DMS79 treated with DMSO at 0.1 percent for 48 hours (cell line): ENCODE measurements at places on chromosomes 6 and 20.
A peak's percentile ranks its signal among the peaks of the same experiment; 100 is the strongest.

- no peak for DNase-seq
These were observed 19.4 kb upstream of the RCAN2 start for GRCh38 chr6:46510651-46511050.

- DNase-seq = no peak
These were observed 24.4 kb upstream of the FKBP1A start for GRCh38 chr20:1417273-1417672.

- no peak for DNase-seq
These were observed 90.7 kb upstream of the CCDC28A start for GRCh38 chr6:138682704-138683527.

GRCh38 chr6:125046107-125046925 is 84.1 kb downstream of the RNF217 start:
- no peak for DNase-seq

- DNase-seq = no peak
These were observed 50.9 kb downstream of the KCNS1 start for GRCh38 chr20:45049904-45050471.

- peak; percentile 9 for DNase-seq
These were observed 838 bp downstream of the AHCY start for GRCh38 chr20:34302312-34302722.

DNA sequence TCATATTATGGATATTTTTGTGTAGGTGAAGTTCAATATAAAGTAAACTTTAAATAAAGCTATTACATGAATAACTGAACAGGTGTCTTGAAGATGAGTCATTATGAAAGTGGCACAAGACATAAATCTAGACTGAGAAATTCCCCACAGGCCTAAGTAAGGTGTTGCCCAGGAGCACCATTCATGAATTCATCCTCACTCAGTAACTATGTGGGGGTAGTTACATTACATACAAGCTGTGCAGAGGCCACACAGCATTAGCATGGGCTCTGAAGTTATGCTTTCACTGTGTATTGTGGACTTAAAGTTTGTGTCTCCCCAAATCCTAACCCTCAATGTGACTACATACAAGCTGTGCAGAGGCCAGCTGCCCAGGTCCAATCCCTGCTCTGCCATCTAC is 65.9 kb downstream of the BCAS1 start:
- no peak for DNase-seq

- no peak for DNase-seq
These were observed 456.5 kb downstream of the EPHA7 start for GRCh38 chr6:92962846-92963245.

DNA sequence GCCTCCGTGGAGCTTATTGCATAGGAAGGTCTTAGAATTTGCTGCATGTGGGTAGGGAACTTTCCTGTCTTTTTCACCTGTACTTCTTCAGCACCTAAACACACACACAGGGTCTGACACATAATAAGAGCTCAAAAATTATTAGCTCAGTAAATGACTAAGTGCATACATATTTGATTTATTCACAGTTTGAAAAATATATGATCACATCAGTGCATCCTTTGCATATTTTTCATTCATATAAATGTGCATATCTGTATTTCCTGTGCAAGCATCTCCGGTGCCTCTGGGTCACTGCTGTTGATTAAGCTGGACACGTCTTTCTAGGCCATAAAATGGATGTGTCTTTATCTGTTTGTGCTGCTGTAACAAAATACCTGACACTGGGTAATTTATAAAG is 234.7 kb downstream of the UST start:
- no peak for DNase-seq

DNA sequence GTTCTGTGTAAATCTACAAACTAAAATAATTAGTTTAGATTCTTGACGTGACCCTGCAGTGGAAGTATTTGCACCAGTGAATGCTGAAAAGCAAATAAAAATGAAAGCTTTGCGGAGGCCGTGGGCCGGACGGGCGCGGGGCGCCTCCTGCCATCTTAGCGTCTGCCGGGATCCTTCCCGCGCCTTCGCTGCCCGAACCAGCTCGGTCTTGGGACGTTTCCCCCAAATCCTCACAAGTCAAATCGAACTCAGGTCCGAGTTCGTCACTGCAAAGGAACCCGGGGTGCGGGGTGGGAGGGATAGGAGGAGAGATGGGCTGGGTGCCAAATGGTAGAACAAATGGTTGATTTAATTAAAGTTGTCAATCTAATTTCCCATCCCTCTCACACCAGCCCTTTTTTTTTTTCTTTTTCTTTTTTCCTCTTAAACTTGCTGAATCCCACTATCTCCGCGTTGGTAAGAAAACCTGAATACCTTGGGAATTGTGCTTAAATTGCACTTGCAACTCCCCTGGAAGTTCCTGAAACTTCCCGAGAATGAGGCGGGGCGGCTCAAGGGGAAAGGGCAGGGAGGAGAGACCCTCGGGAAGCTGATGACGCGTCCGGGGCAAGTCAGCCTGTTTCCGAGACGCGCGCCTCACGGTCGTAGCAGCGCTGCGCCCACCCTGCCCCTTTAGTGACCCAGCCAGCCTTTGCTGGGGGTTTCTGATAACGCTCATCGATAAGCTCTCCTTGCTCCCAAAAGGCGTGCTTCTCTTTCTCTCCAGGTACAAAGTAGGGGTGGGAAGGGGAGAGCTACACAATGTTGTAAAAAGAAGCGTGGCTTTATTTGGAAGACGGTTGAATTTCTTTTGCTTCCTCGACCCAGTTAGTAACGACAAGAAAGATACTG is 1.8 kb downstream of the GJA1 start:
- no peak for DNase-seq
